ENCODE measurements at places on chromosomes 16 and 17.

DNA sequence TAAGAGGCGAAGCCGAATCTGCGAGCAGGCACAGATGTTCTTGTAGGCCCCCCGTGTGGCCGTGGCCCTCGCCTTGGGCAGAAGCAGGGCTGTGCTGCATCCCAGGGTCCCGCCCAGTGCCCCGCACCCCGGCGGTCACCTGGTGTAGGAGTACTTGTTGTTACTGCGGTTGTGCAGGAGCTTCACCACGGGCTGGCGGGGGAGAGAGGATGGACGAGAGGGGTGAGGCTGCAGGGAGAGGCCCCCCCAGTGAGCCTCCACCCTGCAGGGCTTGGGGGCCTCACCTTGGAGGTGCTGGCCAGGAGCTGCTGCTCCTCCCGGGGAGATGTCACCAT lies 11.4 kb downstream of the ASPHD1 start:
- no peak for DNase-seq

GRCh38 chr16:82655072-82655714 lies 28.4 kb downstream of the CDH13 start:
- DNase-seq, result no peak

- DNase-seq, result peak; percentile 65
Observed at GRCh38 chr16:23924128-23924527, 88.3 kb downstream of the PRKCB start.

GRCh38 chr17:18859256-18859655 lies 1.3 kb downstream of the PRPSAP2 start:
- DNase-seq, result peak; percentile 40

DNA sequence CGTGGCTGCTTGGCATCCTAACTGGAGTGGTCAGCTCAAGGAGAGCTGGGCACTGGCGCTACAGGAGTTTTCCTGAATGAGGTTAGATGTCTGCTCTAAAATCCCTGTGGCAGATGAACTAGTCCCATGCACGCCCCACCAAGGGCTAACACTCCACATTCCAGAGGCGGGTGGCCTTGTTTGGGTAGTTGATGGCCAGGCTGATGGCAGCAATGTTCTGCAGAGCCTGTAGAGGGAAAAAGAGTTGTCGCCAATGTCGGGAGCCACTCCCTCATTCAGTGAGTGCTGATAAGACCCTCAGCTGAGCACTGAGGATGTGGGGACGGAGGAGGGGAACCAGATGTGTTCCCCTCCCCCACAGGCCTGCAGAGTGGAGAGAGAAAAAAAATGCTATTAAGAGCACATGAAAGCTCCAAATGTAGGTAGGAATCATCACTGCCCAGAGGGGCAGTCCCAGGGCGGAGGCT lies 42.5 kb upstream of the ATP2A3 start:
- DNase-seq, result no peak

GRCh38 chr17:1473170-1473569 lies 17.1 kb upstream of the CRK start:
- no peak for DNase-seq

DNA sequence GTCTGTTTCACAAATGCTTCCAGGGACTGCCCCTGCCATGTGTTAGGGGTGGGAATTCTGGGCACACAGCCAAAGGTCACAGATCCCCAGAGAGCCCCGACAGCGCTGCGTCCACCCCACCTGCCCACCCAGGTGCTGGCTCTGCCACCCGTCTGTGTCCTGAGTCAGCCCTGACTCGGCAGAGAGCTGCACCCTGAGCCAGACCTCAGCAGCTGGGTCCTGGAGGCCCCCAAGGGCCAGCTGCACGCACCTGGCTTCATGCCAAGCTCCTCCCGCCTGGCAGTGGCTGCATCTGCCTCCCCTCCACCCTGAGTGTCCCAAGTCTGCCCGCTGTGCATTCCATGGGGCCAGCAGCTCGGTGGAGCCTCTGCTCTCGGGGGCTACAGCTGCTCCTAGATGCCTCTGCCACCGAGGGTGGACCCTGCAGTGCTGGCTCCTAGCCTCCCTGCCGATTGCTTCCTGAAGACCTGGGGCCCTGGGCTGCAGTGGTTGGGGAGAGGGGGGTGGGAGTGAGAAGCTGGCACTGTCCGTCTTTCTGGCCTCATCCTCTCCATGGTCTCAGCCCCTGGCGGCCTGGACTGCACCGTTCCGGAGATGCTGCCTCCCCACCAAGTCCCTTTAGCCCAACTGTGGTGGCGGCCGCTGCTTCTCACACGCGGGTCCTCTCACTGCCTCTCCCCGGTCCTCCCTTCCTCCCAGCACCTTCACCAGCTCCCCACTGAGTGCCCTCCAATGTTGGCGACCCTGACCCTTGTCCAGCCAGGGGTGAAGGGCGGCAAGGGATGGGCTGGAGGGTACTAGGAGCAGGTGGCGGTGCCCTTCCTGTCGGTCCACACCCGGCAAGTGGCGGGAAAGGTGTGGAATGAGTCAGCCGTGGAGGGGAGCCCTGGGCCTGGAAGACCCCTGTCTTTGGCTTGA lies 3.0 kb downstream of the SECTM1 start:
- DNase-seq, result no peak

GRCh38 chr16:50644245-50644644 lies 36.9 kb downstream of the SNX20 start:
- DNase-seq, result no peak

DNA sequence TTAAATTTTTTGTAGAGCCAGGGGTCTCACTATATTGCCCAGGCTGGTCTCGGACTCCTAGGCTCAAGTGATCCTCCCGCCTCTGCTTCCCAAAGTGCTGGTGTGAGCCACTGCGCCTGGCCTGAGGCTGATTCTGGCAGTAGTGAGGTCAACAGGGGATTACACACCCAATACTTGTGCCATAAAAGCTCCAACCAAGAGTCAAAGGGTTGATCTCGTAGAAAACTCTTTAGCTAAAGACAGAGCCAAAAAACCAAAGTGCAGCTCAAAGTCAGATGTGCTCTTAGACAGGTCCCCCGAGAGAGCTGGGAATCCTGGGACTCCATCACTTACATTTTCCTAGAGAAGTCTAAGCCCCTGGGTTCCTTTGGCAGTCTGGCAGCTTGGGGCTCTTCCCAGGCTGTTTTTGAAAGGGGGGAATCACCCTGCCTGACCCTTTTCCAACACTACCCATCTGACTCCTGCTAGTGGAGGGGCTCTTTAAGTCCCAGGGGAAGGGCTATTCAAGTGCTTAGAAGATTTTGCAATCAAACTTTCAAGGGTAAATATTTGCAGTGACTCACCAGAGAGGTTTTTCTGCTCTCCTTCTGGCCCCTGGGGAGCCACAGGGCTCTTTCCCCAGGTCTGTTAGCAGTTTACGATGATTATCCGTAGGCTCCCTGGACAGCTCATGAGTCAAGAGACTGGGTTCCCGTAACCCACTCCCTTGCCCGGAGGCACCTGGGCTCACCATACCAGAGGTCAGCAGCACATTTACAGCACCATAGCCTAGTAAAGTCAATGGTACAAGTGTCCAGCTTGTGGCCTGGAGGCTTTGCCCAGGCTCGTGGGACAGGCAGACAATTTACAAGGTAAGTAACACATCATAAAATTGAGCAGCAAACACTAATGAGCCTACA lies 408.7 kb downstream of the SLC39A11 start:
- DNase-seq, result no peak

DNA sequence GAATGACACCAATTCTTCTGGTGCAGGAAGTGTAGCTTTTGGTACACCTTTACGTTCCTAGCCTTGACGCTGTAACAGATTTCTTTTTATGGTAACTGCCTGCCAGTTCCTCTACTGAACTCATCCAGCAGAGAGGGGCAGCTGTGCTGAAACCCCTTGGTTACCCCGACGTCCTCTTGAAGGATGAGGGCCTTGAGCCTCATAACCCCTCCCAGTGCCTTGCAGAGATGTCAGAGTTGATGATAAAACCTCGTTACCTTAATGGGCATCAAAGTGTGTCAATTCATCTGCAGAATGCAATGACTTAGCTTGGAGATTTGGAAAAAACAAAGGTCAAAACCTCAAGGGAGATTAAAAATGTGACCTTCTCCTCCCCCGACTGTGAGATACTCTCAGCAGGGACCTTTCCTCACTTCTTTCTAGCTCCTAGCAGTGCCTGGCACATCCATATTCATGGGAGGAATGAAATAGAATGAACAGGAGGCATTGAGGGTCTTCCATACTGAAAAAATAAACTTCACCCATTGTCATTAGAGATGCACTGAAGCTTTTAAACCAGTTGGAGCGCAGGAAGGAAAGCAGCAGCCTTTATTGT lies 69.2 kb downstream of the SDR42E1 start:
- no peak for DNase-seq

GRCh38 chr17:69762359-69762758 lies 312.7 kb upstream of the KCNJ16 start:
- DNase-seq, result no peak

DNA sequence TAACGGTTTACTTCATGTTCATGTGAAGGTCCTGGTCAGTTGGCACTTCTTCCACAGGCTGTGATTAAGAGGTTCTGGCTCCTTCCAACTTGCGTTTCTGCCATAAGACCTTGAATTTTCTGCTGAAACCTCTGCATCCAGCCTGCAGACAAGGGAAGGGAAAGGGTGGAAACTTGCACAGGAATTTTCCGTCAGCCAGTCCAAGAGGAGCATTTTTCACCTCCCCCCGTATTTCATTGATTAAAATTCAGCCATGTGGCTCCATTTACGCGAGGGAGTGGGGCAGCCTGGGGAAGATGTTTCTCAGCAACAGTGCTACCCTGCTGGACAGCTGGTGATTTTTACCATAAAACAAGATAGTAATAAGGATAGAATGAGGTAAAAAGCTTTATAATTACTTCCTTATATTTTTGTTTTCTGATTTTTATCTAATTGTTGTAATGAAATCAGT lies 101.5 kb upstream of the SMIM36 start:
- no peak for DNase-seq

GRCh38 chr17:8683355-8683754 lies 52.8 kb upstream of the MYH10 start:
- DNase-seq, result no peak

DNA sequence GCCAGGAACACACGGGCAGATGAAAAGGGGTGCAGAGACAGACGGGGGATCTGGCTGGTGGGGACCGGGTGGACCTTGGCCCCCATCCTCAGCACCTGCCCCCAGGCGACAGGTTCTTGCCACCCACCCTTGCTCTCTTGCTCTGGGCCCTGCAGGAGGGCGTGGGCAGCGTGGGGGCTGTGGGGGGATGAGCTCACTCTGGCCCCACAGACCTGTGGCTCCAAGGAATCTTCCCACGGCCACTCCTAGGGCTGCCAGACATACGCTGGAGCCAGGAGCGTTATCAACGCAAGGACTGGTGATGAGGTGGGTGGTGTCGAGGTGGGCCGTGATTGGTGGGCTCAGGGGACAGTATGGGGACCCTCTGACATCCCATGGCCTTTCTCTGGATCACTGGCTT lies 6.3 kb downstream of the CTRB1 start:
- DNase-seq, result no peak

- no peak for DNase-seq
Observed at GRCh38 chr17:17033466-17033865, 8.8 kb upstream of the MPRIP start.

- peak; percentile 82 for DNase-seq
Observed at GRCh38 chr16:48353565-48354163, 31.5 kb downstream of the SIAH1 start.

GRCh38 chr17:32798938-32799337 lies 78.0 kb downstream of the MYO1D start:
- no peak for DNase-seq

DNA sequence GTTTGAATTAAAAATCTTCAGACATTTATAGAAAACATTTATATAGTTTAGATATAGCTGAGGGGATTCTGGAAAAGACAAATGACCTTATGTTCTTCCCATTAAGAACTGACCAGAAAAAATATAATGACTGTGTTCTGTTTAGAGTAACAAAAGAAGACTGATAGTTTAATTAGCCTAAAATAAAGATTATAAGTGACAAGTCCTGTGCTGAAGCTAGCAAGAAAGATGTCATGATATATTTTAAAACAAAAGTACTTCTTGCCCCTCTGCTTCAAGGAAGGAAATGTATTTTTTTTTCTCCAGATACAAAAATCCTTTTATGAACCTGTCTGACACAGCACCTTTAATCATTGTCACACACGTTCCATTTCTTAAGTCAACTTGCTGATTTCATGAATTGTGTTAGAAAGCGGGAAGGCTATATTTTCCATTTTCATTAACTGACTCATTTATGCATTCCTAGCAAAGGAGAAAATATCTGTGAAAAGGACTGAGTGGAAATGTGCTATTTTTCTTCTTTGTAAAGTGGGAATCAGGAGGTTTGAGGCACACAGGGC lies 690.7 kb upstream of the GOT2 start:
- no peak for DNase-seq

DNA sequence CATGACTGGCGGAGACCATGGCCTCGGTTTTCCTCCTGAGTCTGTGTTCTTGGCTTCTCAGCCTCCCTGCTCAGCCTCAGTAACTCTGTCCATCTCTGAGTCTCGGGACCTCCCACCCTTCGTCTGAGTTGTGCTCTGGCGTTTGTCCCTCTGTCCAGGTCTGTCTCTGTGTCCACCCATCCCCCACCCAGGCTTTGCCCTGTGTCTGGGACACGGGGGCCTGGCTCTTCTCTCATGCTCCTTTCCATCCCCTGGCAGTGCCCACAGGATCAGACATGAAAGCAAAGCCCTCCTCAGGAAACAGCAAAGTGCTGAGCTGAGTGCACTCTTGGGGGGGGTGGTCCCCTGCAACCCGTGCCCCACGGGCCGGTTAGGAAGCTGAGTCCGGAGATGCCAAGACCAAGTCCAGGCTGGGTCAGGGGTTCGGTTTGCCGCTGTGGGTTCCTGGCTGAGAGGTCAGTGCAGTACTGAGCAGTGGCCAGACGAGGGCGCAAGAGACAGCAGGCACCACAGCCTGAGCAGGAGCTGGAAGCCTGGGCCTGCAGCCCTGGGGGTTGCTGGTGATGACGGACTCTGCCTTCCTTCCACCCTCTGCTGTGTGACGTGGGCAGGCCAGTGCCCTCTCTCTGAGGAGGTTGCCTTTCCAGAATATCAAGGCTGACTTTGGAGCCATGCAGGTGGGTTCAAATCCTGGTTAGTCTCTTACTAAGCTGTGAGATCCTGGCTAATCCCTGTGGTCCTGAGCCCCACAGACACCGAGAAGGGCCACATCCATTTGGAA lies 2.5 kb downstream of the P2RX1 start:
- peak; percentile 88 for DNase-seq

- DNase-seq, result peak; percentile 85
Observed at GRCh38 chr17:57422574-57423164, 166.3 kb downstream of the MSI2 start.

GRCh38 chr16:71464231-71464630 lies 2.2 kb upstream of the ZNF23 start:
- no peak for DNase-seq

- no peak for DNase-seq
Observed at GRCh38 chr16:60929-61878, 7.6 kb downstream of the SNRNP25 start.

- no peak for DNase-seq
Observed at GRCh38 chr16:53870831-53871230, 166.9 kb downstream of the FTO start.

Data from suppressor macrophage treated with lipopolysaccharide for 4 hours (primary cell).